ENCODE measurements at places on chromosomes 13 and 19. TPM values are rescaled to one million over a fixed set of nuclear protein-coding genes. Genes with fewer than 3 reads are reported as not detected.

DNA sequence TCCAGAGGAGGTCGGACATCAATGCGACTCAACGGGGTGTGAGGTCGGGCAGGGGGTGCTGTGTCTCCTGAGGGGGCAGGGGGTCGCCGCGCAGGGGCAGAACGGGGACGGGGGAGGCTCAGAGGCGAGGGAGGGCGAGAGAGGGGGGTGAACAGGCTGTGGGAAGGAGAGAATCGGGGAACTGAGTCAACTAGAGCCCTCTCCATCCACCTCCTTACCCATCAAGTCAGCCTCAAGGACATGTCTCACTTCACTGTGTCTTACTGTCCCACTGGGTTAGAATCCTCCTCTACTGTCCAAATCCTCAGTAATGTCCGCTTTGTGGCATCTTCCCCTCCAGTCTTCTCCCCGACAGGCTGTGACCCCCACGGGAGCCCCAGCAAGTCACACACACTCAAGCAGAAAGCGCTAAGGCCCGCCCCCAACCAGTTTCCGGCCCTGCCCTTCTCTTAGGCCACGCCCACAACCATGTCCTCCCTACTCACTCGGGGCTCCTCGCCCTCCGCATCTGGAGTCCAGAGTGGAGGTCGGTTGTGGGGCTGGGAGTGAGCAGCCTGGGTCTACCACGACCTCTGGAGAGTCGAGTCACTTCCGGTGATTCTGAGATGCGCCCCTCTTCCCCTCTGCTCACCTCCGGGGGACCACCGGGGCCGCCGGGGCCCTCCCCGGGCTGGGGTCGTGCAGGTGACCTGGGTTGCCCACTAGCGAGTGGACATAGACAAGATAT, 9.3 kb downstream of the PLEKHA4 start:
- H3K4me3 ChIP-seq, result no peak overlapping the region
- DNase-seq, result no peak
- no peaks in the 10 kb centered on the region for H3K4me1 ChIP-seq

GRCh38 chr13:36819739-36820090, 693 bp downstream of the RFXAP start:
- H3K27ac ChIP-seq, result peak overlapping the region; percentile 44
- no peaks in the 10 kb centered on the region for H3K36me3 ChIP-seq
- no peak for DNase-seq
- H3K4me3 ChIP-seq, result peak overlapping the region; percentile 83
- peaks cover 32% of the 10 kb centered on the region for H3K4me1 ChIP-seq
- no peaks in the 10 kb centered on the region for H3K27me3 ChIP-seq

GPR12 gene
- total RNA-seq, result not detected

GPR42 gene
- total RNA-seq, result not detected

- H3K36me3 ChIP-seq, result no peaks in the 10 kb centered on the region
- no peaks in the 10 kb centered on the region for H3K4me1 ChIP-seq
- H3K4me3 ChIP-seq, result no peak overlapping the region
- H3K27ac ChIP-seq, result no peak overlapping the region
These were observed 291.8 kb downstream of the HS6ST3 start for GRCh38 chr13:96381681-96382080.

KASH5 gene
- not detected for total RNA-seq

DNA sequence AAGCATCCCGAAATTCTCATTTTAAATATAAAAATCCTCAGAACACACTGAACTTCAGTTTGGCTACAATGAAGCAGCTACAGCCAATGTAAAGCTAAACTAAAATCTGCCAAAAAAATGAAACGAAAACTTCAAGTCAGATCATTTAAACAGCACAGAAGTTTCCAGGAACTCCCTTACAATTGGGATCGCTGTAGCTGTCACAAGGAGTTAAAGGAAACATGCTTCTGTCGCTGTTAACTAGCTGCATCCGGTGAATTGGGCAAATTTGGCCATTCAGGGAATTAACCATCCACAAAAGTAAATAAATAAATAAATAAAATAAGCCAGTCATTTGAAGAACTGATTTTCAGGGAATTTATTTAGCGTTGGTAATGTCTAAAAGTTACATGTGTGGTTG, 77.0 kb upstream of the PEG3 start:
- H3K27me3 ChIP-seq, result no peaks in the 10 kb centered on the region
- H3K4me3 ChIP-seq, result no peak overlapping the region
- H3K4me1 ChIP-seq, result no peaks in the 10 kb centered on the region
- no peaks in the 10 kb centered on the region for H3K36me3 ChIP-seq
- DNase-seq, result no peak

C13orf42 gene
- not detected for total RNA-seq

CACNG7 gene
- 1.3 TPM for total RNA-seq

Data from endothelial cell of umbilical vein (primary cell).